ENCODE measurements at places on chromosomes 16 and 17.

GRCh38 chr17:28527859-28528258, 21.7 kb downstream of the FOXN1 start:
- DNase-seq: no peak

- DNase-seq: no peak
These were observed 655.8 kb upstream of the EEF2KMT start for GRCh38 chr16:5753381-5753780.

DNA sequence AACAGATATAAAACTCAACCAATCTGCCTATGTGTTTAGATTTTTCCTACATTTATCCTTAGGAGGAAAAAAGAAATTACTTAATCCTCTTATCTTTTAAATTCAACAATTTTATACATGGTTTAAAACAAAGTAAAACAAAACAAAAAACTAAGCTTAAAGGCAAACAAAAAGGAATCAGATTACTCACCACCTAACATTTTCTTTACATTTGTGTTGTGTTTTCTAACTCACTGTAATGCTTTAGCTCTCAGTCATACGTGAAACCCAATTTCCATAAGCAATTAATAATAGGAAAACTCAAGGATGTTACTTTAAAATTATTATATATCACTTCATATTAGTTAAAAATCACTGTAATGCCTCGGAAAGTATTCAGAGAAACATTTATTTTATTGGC, 6.7 kb upstream of the IRX5 start:
- DNase-seq: no peak

- no peak for DNase-seq
These were observed 868 bp downstream of the NATD1 start for GRCh38 chr17:21252289-21252795.

- DNase-seq: no peak
These were observed 327.6 kb downstream of the CA10 start for GRCh38 chr17:51830886-51831285.
